Stimulated activated memory B cell treated with anti-CD40 and anti-IgM and Interleukin-4, amounts not matched to agents 10 μg/mL and 1 μg/mL and 100 μg/mL, for 72 hours (primary cell): ENCODE measurements at places on chromosomes 16 and 17.

- ATAC-seq: no peak
These were observed 9.8 kb upstream of the CTCF start for GRCh38 chr16:67552476-67552875.

DNA sequence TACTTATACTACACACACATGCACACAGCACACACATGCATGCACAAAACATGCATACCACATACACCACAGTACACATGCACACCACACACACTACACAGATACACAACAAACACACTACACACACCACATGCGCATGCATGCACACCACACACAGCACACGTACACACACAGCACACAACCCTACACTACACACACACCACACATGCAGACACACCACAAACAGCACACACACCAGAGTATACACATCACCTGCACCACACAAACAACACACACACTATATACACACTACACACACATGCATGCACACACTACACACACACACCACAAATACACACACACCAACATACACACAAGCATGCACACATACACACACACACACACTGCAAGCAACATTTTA, 166.8 kb downstream of the AHSP start:
- no peak for ATAC-seq

GRCh38 chr17:77798031-77798430, 160.5 kb upstream of the TNRC6C start:
- ATAC-seq: no peak

GRCh38 chr16:79943736-79944135, 343.2 kb upstream of the MAF start:
- no peak for ATAC-seq

- ATAC-seq: no peak
These were observed 2.7 kb downstream of the ZSCAN10 start for GRCh38 chr16:3096362-3096761.

DNA sequence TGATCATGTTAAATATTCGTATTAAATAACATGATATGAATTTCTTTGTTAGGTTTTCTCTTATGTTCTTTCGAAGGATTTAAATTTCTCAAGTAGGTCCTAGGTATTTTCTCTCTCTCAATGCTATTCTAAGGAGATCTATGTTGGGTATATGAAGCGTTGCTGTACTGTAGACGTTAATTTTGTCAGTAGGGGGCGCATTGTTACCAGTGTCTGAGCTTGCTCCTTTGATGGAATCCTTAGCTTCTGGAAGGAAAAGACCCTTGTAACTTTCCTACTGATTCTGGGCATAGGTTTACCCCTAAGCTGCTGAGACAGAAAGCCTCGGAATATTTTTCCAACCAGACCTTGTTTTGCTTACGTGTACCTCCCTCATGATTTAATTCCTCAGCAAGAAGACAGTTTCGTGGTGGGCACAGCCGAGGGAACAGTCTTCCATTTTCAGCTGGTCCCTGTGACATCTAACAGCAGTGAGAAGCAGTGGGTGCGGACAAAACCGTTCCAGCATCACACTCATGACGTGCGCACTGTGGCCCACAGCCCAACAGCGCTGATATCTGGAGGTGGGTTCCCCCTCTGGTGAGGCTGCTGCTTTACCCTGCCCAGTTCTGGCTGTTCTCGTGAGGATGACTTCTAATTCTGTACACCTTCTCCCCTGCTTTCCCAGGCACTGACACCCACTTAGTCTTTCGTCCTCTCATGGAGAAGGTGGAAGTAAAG, 17.9 kb downstream of the UTP4 start:
- ATAC-seq: peak; percentile 64

DNA sequence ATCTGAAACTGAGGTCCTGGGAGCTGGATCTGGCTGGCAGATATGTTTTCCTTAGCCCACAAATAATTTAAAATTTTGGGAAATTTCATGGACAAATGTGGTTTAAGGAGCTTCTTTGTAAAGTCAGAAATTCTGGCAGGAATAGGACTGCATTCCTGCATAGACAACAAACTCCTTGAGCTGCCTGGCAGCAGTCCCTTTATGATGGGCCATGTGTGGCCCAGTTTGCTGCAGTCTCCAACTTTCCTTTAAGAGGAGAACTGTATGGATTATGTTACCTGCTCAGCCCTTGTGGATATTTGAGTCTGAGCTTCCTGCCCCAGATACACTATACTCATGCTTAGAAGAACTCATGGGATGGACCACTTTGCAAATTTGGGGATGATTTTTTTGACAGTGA, 48.5 kb upstream of the HS3ST2 start:
- ATAC-seq: no peak

- no peak for ATAC-seq
These were observed 38.6 kb downstream of the CDH11 start for GRCh38 chr16:65083164-65083857.

- ATAC-seq: no peak
These were observed 123.2 kb downstream of the HS3ST2 start for GRCh38 chr16:22937169-22937568.

- no peak for ATAC-seq
These were observed 35.8 kb upstream of the RASL10B start for GRCh38 chr17:35695613-35696012.

- no peak for ATAC-seq
These were observed 84.3 kb upstream of the COX10 start for GRCh38 chr17:13984956-13985355.

GRCh38 chr17:4448197-4448980, 14.6 kb downstream of the SPNS3 start:
- no peak for ATAC-seq

GRCh38 chr16:80614908-80615671, 74.3 kb downstream of the DYNLRB2 start:
- no peak for ATAC-seq

DNA sequence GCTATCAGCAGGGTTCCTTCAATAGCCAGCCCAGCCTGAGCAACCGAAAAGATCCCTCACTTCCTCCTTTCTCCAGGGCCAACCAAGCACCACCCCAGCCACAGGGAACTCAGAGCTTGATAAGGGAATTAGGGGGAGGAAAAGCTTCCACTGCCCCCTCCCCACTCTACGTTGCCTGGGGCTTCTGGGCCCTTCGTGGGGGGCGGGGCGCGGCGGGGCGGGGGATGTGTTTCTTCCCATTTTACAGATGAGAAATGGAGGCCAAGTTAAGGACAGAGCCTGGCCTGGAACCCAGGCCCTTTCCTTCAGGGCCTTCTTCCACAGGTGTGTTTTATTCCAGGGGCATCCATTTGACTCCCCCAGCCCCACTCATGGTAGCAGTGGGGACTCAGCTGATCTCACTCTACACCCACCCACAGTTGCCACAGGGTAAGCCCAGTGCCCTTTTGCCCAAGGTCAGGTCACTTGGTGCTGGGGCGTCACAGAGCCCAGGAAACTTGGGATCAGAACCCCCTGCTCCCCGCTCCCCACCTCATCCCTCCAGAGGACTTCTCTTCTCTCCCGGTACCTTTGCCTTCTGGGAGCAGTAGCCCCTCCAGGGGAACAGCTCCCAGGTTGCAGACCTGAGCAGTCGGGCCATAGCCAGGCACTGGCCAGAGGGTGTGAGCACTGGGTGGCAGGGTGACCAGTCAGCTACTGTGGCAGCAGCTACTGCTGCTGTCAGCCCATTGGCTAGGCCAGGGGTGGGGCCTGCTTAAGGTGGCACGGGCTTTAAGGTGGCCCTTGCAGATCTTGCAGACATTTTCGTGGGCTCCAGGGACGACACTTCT, at the start of gene LDHD:
TSS of gene LDHD (minus strand) at position 700 of the 830 bp plus-strand sequence. CDS start at position 640, 60 bp downstream.
- no peak for ATAC-seq

GRCh38 chr17:60049936-60050335, 28.8 kb downstream of the HEATR6 start:
- no peak for ATAC-seq

- peak; percentile 44 for ATAC-seq
These were observed 923 bp downstream of the GDPD3 start for GRCh38 chr16:30112197-30113030.

DNA sequence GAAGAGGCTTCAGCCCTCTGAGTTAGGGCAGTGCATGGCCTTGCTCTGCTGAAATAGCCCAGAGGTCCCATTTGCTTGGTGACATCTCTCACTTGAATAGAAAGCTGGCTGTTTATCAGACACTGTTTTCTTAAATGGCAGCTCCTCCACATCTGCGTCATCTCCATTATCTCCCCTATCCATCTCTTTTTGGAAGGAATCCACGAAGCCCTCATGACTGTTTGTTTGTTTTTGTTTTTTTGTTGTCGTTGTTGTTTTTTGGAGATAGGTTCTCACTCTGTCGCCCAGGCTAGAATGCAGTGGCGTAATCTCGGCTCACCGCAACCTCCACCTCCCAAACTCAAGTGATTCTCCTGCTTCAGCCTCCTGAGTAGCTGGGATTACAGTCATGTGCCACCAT, 16.6 kb downstream of the NAA60 start:
- ATAC-seq: no peak

DNA sequence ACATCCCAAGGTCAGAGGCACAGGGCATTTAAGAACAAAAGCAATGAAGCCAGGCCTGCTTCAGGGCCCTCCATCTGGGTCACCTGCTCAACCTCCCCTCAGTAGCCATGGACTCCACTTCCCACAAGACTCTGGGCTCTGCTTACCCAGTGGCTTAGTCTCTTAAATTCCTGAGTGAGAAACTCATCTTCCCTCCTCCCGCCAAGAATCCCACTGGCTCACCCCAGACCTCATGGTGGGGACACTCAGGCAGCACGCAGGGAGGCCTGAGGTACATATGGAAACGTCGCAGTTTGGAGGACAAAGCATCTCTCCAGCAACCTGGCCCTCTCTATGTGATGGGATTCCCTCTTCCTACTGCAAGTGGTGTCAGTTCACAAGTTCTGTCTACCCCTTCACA, 326.7 kb upstream of the CDH5 start:
- no peak for ATAC-seq

- ATAC-seq: no peak
These were observed at the start of gene MFAP4 for GRCh38 chr17:19386974-19387920. Gene MFAP4 (minus strand): TSS chr17:19387190. CDS start chr17:19387155, 35 bp downstream.

DNA sequence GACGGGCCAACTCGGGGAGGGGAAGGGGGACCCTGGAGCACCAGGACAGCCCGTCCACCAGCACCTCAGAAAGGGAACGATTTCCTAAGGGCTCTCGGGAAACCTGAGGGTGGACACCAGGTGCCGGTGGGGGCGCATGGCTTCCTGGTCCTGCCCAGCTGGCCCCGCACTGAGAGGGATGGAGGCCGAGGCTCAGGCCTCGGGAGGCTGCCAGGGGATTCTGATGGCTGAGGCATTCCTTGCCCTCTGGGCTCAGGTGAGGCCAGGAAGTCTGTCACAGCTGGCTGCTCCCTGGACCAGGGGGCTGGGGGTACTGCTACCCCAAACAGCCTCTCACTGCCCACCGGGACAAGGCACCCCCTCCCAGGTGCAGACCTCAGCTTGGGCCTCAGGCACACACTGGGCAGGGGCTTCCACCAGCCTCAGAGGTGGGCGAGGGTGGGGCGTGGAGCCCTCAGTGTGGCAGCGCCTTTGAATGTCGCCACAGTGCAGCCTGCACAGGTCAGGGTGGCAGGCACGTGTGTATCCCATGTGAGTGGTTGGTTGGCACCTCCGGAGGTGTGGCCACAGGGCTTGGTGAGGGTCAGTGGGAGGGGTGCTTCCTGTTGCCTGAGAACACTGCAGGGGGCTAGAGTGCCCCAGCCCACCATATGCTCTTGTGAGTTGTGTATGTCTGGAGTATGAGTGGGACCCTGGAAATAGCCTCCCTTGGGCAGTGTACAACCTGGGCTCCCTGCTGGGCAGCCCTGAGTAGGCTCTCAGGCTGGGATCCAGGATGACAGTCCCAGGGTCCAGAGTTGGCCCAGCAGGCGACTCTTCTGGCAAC, 3.9 kb upstream of the FSCN2 start:
- no peak for ATAC-seq

GRCh38 chr17:82856361-82856760, 16.5 kb upstream of the ZNF750 start:
- no peak for ATAC-seq

DNA sequence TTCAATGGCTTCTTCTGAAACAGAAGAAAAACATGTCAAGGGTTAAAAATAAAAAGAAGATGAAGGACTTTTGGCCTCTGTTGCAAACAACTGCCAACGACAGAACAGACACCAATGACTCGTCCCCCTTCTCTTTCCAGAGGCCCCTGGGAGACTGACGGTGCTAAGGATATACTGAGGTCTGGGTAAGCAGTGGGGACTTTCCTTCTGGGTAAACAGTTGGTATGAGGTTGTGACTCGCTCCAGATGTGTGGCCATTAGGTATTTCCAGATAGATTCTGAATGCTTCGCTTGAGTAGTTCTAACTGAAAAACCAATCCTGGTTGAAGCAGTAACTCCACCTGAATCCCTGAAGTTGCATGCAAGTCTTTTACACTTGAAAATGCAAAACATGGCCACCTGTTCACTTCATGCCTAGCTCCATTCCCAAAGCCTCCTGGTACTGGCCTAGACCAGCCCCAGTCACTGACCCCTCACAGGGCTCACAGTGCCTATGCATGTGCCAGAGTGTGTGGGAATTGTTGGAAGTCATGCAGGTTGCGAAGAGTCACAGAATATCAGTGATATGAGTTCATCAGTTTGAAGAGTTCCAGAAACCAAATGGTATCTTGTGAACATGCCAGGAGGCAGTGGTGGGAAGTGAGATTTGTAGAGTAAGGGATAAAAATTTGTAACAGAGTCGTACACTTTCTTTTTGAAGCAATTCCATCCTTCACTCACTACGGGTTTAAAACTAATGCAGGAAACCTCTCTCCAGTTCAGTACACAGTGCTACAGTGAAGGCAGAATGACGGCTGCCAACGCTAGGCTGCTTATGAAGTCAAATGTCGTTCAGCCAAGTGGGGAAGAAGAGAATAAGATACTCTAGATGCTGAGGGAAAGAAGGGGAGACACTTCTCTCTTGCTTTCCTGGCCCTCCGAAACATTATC, 217.8 kb downstream of the ZFHX3 start:
- no peak for ATAC-seq

DNA sequence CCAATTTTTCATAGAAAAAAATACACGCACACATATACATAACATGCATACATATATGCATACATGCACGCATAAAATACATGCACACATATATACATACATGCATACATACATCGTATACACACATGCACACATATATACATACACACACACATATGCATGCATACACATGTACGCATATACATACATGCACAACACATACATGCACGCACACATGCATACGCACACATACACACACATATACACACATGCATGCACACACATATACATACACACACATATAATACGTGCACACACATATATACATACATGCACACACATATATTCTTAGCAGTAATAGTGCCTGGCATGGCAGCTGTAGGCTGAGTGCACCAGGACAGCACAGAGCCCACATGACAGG, 24.9 kb downstream of the USP36 start:
- no peak for ATAC-seq

- ATAC-seq: no peak
These were observed 245.2 kb upstream of the CCL2 start for GRCh38 chr17:34009912-34010311.
